ENCODE measurements at places on chromosomes 2 and 18. TPM values are rescaled to one million over a fixed set of nuclear protein-coding genes. Genes with fewer than 3 reads are reported as not detected.

VAPA gene
- 281 TPM for total RNA-seq

MEP1B gene
- not detected for total RNA-seq

- H3K27ac ChIP-seq, result no peak overlapping the region
- H3K36me3 ChIP-seq, result no peaks in the 10 kb centered on the region
- no peak overlapping the region for H3K4me3 ChIP-seq
- H3K4me1 ChIP-seq, result peaks cover 5% of the 10 kb centered on the region
Observed at GRCh38 chr2:215002500-215002899, 135.9 kb downstream of the ABCA12 start.

DPYSL5 gene
- total RNA-seq, result not detected

GRCh38 chr2:24304098-24304497 lies 56.2 kb downstream of the ITSN2 start:
- H3K27me3 ChIP-seq, result no peaks in the 10 kb centered on the region
- no peak overlapping the region for H3K4me3 ChIP-seq
- no peak overlapping the region for H3K27ac ChIP-seq
- no peak for DNase-seq

- no peak for DNase-seq
- H3K27ac ChIP-seq, result no peak overlapping the region
- H3K4me3 ChIP-seq, result no peak overlapping the region
- no peaks in the 10 kb centered on the region for H3K36me3 ChIP-seq
Observed at GRCh38 chr2:136358576-136358975, 240.6 kb upstream of the CXCR4 start.

FBXO15 gene
- total RNA-seq, result 2.8 TPM

- no peak overlapping the region for H3K4me3 ChIP-seq
- H3K27me3 ChIP-seq, result peaks cover 24% of the 10 kb centered on the region
- DNase-seq, result no peak
- H3K4me1 ChIP-seq, result no peaks in the 10 kb centered on the region
Observed at GRCh38 chr18:63098018-63098981, 221.3 kb downstream of the BCL2 start.

- no peaks in the 10 kb centered on the region for H3K27me3 ChIP-seq
- H3K4me3 ChIP-seq, result peak overlapping the region; percentile 94
- no peak for DNase-seq
- H3K36me3 ChIP-seq, result no peaks in the 10 kb centered on the region
- H3K4me1 ChIP-seq, result peaks cover 26% of the 10 kb centered on the region
- no peak overlapping the region for H3K27ac ChIP-seq
Observed at GRCh38 chr2:120251880-120252224, 800 bp upstream of the RALB start.

UGT1A4 gene
- total RNA-seq, result not detected

DNA sequence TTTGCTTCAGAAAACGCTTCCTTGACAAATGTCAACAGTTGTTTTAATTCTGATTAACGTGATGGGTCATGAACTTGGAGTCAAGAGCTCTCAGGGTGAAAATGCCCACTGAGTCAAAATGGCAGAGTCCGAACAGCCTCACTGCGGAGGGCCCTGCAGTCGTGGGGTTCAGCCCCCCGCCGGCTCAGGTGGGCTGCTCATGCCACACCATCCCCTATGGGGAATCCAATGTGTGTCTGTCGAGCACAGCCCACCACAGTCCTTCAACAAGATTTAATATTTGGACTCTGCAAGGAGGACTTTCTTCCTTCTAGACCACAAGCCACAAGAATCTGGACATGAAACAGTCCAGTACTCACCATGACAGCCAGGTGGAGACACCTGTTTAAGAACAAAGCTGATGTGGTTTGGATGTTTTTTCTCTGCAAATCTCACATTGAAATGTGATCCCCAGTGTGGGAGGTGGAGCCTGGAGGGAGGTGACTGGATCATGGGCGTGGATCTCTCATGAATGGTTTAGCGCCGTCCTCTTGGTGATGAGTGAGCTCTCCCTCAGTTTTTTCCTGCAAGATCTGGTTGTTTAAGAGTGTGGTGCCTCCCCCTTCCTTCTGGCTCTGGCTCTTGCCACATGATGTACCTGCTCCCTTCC lies 201.0 kb downstream of the NDUFA10 start:
- DNase-seq, result peak; percentile 91
- H3K4me3 ChIP-seq, result no peak overlapping the region
- no peaks in the 10 kb centered on the region for H3K4me1 ChIP-seq
- no peaks in the 10 kb centered on the region for H3K36me3 ChIP-seq

UGT1A6 gene
- 2.0 TPM for total RNA-seq

GRCh38 chr18:79529296-79529695 lies 133.6 kb downstream of the NFATC1 start:
- no peaks in the 10 kb centered on the region for H3K4me1 ChIP-seq
- DNase-seq, result no peak
- H3K27me3 ChIP-seq, result peaks cover 4% of the 10 kb centered on the region
- H3K4me3 ChIP-seq, result no peak overlapping the region
- H3K36me3 ChIP-seq, result no peaks in the 10 kb centered on the region

GRCh38 chr2:145091967-145092366 lies 572.0 kb upstream of the ZEB2 start:
- H3K4me3 ChIP-seq, result no peak overlapping the region
- no peaks in the 10 kb centered on the region for H3K36me3 ChIP-seq
- peak; percentile 46 for DNase-seq
- no peaks in the 10 kb centered on the region for H3K27me3 ChIP-seq

DNA sequence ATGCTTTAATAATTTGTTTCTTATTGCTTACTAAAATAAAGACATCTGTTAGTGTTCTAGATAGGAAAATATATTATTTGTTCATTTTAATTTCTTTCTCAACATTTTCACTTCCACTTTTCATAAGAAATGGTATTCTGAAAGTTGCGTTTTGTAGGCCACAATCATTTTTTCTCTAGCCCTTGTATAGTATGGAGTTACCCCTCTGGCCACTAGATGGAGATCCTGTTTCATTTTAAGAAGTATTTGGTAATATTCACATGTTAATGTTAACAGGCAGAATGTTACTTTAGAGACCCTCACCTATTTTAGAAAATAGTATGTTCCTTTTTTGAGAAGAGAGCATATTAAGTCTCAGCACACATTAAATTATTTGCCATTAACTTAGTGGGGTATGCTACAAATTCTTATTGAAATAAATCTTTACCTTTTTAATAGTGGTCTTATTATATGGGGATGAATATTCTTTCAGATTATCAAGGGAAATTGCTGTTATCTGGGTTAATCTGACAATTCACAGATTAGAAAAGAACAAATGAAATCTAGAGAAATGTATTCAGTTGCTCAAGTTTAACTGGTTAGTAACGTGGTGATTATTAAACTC lies 73.9 kb upstream of the TTC27 start:
- H3K27ac ChIP-seq, result no peak overlapping the region
- H3K4me1 ChIP-seq, result no peaks in the 10 kb centered on the region
- peaks cover 7% of the 10 kb centered on the region for H3K36me3 ChIP-seq
- no peak overlapping the region for H3K4me3 ChIP-seq
- DNase-seq, result peak; percentile 54
- H3K27me3 ChIP-seq, result no peaks in the 10 kb centered on the region

YPEL5 gene
- 29.9 TPM for total RNA-seq

DNA sequence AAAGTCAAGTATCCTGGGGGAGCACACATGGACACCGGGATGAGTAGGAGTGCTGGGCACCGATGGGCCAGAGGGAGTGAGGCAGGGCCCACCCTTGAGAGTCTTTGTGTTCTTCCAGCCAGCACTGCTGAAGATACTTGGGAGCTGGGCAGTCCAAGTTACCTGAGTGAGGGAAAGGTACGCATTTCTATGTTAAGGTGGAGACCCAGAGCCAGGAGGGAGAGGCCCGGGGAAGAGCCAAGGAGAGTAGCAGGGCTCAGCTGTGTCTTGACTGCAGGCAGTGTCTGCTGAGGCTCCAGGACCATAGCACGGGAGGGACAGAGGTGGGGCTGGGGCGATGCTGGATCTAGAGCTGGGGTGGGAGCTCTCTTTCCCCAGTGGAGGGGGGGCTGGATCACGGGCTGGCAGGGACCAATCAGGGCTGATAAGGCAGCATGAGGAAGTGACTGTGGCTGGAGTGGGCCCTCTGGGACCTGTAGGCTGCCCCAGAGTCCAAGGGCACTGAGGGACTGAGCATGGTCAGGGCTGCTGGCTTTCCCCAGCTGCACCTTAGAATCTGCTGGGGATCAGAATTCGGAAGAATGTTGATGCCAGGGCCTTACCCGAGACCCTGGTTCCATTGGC lies 289.2 kb downstream of the PHLPP1 start:
- no peak for DNase-seq
- H3K36me3 ChIP-seq, result no peaks in the 10 kb centered on the region
- no peaks in the 10 kb centered on the region for H3K4me1 ChIP-seq

DNA sequence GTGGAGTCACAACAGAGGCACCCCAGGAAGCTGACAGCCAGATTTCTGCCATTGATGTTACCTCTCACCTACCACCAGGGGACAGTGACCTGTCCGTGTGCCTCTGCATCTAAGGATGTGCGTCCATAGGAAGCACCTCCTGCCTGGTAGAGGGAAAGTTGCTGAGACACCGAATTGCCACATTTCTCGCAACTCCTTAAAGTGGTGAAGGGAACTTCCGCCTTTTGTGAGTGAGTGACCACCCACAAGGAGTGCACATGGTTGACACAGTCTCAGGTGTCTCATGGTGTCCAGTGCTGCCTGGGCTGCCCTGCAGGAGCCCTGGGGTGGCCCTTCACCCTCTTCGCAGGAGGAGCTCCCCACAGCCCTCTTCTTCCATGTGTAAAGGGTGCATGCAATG lies 201.8 kb downstream of the GBX2 start:
- no peak overlapping the region for H3K27ac ChIP-seq
- no peaks in the 10 kb centered on the region for H3K4me1 ChIP-seq
- H3K4me3 ChIP-seq, result no peak overlapping the region
- H3K27me3 ChIP-seq, result no peaks in the 10 kb centered on the region
- no peak for DNase-seq

GRCh38 chr2:32159678-32160077 lies 6.0 kb upstream of the SLC30A6 start:
- H3K4me1 ChIP-seq, result peaks cover 4% of the 10 kb centered on the region
- DNase-seq, result no peak
- peaks cover 7% of the 10 kb centered on the region for H3K36me3 ChIP-seq
- no peak overlapping the region for H3K27ac ChIP-seq
- H3K27me3 ChIP-seq, result no peaks in the 10 kb centered on the region

- H3K27me3 ChIP-seq, result no peaks in the 10 kb centered on the region
- no peak overlapping the region for H3K27ac ChIP-seq
- H3K36me3 ChIP-seq, result no peaks in the 10 kb centered on the region
- no peak for DNase-seq
- H3K4me1 ChIP-seq, result peaks cover 16% of the 10 kb centered on the region
Observed at GRCh38 chr2:118689033-118689432, 158.4 kb downstream of the EN1 start.

DNA sequence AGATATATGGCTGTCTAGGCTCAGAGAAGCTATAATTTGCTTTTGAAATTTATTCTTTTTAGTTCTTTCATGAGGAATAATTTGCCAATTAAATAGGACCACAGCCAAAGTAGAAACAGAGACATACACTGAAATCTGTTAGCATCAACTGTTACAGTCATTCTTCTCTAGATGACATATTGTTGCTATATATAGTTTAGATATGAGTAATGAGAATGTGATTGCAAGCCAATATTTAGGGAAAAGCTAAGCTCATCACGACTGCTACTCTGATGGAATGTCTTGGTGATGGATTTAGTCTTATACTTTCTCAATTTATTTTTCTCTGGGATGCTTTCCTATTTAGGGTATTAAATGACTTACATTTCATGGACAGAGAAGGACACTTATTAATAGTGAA lies 259.1 kb downstream of the LNPK start:
- H3K27me3 ChIP-seq, result peaks cover 60% of the 10 kb centered on the region
- H3K36me3 ChIP-seq, result no peaks in the 10 kb centered on the region
- no peak overlapping the region for H3K4me3 ChIP-seq
- no peak overlapping the region for H3K27ac ChIP-seq

DNA sequence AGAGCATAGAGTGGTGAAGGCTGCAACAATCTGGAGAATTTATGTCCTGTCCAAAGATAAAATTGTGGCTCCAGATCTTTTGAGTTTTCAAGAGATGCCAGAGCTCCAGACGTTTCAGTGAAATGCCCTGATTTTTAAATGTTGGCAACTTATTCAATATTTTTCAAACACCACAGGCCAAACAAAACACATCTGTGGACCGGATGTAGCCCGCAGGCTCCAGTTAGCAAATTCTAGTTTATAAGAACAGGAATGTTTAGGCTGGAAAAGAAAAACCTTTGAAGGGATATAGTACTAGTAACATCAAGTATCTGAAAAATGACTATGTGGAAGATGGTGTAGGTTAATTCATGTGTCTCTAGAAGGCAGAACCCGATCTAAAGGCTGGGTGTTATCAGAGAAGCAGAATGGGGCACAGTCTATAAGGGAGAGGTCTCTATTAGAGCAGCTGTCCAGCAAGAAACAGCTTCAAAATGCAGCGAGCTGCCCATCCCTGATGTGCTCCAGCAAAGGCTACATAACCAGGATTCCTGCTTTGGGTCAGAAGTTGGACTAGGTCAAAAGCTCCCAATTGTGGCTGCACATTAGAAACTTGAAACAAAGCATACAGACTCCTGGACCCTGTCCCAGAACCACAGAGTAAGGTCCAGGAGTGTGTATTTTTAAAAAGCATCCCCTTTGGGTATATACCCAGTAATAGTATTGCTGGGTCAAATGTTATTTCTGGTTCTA lies 105.9 kb downstream of the ANKRD44 start:
- H3K27ac ChIP-seq, result no peak overlapping the region
- H3K4me3 ChIP-seq, result no peak overlapping the region
- H3K27me3 ChIP-seq, result no peaks in the 10 kb centered on the region
- no peaks in the 10 kb centered on the region for H3K36me3 ChIP-seq
- H3K4me1 ChIP-seq, result no peaks in the 10 kb centered on the region

RAX gene
- not detected for total RNA-seq

QPCT gene
- not detected for total RNA-seq

- peak; percentile 74 for DNase-seq
- H3K27me3 ChIP-seq, result no peaks in the 10 kb centered on the region
- H3K4me3 ChIP-seq, result no peak overlapping the region
Observed at GRCh38 chr2:120589771-120590608, 145.7 kb upstream of the GLI2 start.

- no peaks in the 10 kb centered on the region for H3K36me3 ChIP-seq
- DNase-seq, result no peak
- H3K4me3 ChIP-seq, result no peak overlapping the region
- peaks cover 7% of the 10 kb centered on the region for H3K4me1 ChIP-seq
Observed at GRCh38 chr2:74927621-74928020, 30.8 kb upstream of the POLE4 start.

DNA sequence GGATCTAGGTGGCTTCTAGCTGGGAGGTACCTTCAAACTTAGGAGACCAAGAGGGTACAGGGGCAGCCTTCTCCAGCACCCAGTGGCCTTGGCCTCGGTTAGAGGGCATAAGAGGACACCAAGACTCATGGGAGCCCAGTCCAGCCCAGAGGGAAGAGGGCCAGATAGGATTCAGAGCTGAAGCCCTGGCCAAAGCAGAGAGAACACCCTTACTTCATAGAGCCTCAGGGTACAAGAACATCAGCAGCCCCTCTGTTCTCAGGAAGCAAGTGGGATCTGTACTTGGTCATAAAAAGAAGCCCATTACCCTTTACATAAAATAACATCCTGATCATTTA lies 45.0 kb upstream of the ASPRV1 start:
- DNase-seq, result no peak
- H3K27me3 ChIP-seq, result no peaks in the 10 kb centered on the region
- H3K36me3 ChIP-seq, result no peaks in the 10 kb centered on the region
- H3K4me1 ChIP-seq, result 0 out of 2 replicates have a peak, but pooled peaks cover 4% of the 10 kb centered on the region
- H3K4me3 ChIP-seq, result no peak overlapping the region

- peaks cover 6% of the 10 kb centered on the region for H3K4me1 ChIP-seq
- no peaks in the 10 kb centered on the region for H3K27me3 ChIP-seq
- no peak for DNase-seq
- H3K27ac ChIP-seq, result no peak overlapping the region
- no peak overlapping the region for H3K4me3 ChIP-seq
Observed at GRCh38 chr2:18611184-18611583, 21.8 kb upstream of the NT5C1B start.

- no peak for DNase-seq
- no peak overlapping the region for H3K27ac ChIP-seq
- no peaks in the 10 kb centered on the region for H3K27me3 ChIP-seq
- H3K4me1 ChIP-seq, result peaks cover 27% of the 10 kb centered on the region
Observed at GRCh38 chr2:158602027-158602426, 145.3 kb downstream of the PKP4 start.

Measured in PC-3 (cell line).